Kasumi-1 (cell line): ENCODE measurements at places on chromosomes 4 and X.

DNA sequence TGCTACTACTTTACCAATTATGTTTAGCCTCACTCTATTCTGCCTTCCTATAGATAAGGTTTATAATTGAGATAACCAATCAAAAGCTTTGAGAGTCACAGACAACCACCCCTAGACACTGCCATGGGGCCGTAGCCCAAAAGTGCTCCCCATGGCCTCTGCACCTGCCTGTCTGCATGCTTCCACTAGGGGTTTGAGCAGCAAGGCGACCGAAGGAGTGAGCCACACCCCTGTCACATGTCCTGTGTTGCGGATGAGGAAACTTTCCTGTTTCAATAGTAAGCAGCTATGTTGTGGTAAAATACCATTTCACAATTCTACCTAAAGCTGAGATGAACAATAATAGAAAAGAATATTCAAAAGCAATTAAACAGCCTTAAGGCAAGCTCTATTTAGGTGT is 856.0 kb upstream of the FRG1 start:
- peak; percentile 6 for DNase-seq

GRCh38 chr4:139734201-139734874 is 68.7 kb downstream of the MGST2 start:
- no peak for DNase-seq

DNA sequence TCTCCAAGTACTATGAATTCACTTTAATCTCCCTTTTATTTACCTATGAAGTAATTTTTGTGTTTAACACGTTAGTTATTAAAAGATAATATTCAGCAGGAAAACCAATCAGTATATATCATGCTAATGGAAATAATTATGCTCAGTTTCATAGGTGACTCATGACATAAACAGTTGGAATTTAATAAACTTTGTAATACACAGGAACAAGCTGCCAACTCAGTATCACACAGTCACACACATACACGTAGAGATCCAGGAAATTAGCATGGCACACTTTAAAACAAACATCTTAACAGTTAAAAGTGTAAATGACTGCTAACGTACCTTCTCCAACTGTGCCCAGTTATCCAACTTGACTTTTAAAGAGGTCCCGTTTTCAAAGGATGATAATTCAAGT is 2.3 kb downstream of the SPATA4 start:
- DNase-seq = no peak

DNA sequence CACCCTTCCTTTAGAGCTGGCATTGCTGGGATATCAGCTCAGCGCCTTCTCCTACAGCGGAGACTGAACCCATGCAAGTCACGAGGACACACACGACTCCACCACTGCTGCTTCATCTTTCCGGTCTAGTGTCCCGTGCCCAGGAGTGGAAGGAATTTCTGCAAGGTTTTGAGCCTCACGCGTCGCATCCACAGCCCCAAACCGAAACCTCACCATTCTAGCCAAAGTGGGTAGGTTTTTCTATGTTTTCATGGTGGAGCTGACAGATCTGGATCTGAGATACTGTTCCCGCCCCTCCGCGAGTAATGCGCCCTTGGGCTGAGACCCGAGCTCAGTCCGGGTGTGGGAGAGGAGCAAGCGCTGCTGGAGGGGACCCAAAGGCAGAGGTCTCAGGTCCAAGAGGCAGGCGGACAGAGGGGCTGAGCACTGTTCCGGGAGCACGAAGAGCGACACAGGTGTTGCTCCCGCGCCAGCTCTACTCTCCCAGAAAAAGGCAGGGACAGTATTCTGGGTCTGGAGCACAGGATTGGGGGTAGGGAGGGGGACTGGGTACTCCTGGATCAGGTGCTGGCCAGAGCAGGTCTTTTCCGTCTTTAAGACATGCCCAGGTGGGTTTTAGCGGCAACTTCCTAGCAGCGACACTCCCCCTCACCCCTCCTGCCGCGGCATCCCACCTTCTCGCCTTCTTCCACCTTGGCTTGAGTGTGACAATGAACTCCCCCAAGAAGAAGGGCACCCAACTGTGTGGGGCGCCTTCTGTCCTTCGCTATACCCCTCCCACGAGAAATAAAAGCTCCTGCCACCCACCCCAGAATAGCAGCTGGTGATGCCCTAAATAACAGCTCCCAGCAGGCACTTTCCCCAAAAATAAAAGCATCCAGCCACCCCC is 1.8 kb downstream of the EPHA5 start:
- DNase-seq = no peak

DNA sequence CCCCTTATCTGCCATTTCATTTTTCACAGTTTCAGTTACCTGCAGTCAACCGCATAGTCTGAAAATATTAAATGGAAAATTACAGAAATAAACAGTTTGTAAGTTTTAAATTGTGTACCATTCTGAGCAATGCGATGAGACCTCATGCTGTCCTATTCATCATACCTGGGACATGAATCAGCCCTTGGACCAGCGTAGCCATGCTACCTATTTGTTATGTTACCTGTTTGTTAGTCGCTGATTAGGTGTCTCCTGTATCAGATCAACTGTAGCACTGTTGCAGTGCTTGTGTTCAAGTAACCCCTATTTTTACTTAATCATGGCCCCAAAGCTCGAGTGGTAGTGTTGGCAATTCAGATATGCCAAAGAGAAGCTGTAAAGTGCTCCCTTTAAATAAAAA is 492.2 kb upstream of the AADAT start:
- no peak for DNase-seq

DNA sequence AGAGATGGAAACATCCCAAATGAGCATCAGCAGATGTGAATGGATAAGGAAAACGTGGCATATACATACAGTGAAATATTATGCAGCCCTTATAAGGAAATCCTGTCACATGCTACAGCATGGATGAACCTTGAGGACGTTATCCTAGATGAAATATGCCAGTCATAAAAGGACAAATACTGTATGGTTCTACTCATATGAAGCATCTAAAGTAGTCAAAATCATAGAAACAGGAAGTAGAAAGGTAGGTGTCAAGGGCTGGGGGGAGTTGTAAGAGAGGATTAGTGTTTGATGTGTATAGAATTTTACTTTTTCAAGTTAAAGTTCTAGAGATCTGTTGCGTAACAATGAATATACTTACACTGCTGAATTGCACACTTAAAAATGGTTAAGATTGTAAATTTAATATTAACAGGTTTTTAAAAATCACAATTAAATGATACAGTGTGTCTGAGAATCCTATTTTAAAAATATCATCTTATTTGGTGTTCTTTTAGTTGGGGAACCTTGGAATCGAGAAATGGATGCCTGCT is 58.5 kb downstream of the KDM6A start:
- DNase-seq = no peak

GRCh38 chr4:119604266-119604665 is 24.3 kb downstream of the PDE5A start:
- DNase-seq = no peak

GRCh38 chr4:148091896-148092295 is 350.3 kb downstream of the NR3C2 start:
- no peak for DNase-seq

DNA sequence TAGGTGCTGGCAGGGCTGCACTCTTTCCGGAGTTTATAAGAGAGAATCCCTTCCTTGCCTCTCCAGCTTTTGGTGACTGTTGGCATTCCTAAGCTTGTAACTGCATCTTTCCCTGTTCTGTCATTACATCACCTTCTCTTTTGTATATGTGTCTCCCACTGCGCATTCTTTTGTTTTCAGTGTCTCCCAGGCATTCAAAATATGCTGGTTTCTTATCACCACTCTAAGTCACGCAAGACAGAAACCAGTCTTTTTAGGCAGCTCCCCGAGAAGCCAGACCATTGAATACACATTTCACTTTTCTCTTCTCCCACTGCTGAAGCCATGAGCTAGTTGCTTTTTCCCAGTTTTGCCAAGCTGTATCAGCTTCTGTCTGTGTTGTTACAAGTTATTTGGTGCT is 71.0 kb downstream of the LAS1L start:
- DNase-seq = no peak

- DNase-seq = peak; percentile 49
Measured at GRCh38 chr4:72312032-72312650, 256.9 kb downstream of the ADAMTS3 start.

GRCh38 chr4:146379744-146380143 is 142.0 kb downstream of the SLC10A7 start:
- DNase-seq = no peak

DNA sequence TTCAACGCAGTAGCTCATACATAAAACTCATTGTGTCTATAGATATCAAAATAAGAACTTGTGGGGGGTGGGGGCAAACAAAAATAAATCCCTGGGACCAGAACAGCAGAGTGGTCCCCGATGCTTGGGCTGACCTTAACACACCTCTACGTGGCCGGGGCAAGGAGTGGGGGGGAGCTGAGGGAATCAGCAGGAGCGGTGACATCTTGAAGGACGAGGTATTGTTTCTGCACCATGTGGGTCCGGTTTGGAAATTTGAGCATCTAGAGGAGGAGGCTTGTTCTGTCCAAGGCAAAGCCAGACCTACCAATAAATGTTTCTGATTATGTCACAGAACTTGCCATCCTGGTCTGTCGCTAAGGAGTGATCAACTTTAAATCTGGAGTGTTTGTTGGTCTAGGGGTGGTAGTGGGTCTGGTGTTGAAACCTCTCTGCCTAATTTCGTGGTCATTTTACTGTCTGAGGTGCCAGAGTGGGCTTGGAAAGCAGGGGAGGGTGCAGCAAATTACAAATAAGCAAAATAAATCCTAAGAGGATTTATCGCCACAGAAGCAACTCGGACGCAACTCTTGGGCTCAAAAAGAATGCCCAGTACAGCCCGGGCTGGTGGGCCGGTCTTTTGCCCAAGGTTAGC is 774 bp upstream of the RAPGEF2 start:
- no peak for DNase-seq

DNA sequence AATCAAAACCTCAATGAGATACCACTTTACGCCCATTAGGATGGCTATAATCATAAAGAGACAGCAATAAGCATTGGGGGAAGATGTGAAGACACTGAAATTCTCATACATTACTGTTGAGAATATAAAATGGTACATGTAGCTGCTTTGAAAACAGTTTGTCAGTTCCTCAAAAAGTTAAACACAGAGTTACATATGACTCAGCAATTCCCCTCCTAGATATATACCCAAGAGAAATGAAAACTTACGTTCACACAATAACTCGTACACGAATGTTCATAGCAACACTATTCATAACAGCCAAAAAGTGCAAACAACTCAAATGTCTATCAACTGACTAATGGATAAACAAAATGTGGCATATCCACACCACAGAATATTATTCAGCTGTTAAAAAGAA is 36.6 kb downstream of the PHF8 start:
- no peak for DNase-seq

- DNase-seq = no peak
Measured at GRCh38 chr4:156656896-156657295, 314.7 kb downstream of the PDGFC start.

GRCh38 chr4:76380561-76380960 is 40.4 kb downstream of the CCDC158 start:
- DNase-seq = no peak

DNA sequence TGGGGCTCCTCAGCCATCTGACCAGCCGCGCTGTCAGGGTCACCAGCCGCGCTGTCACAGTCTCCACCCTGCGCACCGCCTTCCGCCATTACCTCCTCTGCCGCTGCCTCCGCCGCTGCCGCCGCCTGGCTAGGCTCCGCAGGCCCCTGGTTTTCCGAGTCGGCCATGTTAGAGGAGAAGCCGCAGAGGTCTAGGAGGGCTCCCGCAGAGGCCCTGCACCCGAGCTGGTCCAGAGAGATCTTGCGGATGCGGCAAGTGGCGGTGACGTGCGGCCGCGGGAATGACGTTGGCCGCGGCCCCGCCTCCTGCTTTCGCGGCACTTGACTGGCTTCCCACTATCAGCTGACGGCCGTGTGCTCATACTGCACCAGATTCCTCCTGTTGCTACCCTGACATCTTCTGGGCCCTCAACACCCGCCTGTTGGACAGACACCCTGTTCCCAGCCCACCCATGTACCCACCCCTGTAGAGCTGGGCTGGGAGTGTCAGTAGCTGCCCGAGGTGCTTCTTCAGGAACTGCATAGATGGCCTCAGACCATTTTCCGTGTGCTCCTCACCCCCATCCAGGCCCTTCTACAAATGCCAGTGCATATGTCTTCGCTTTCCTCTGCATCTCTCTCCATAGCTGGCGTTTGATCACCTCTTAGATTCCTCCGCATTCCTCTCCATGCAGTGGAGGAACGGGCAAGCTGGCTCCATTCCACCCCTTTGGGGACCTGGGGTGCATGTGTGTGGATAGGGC is at the start of gene NAP1L5:
NAP1L5 (minus strand) TSS at position 242 of the 742 bp plus-strand sequence; CDS start at position 167, 75 bp downstream.
- peak; percentile 30 for DNase-seq

DNA sequence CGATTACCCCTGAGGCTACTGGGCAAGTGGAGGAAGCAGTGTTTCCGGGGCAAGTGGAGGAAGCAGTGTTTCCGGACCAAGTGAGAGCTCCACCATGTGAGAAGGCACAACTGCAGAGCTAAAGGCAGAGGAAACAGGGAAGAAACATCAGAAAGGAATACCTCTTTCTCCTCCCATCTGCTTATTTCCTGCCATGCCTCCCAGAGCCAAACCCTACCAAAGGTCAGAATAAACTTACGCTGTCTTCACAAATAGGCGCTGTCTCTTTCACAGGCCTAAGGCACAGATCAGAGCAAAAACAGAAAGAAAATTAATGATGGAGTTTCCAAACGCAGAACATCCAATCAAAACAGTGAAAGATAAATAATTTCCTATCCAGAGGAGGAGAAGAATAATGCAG is 153.0 kb downstream of the ATOH1 start:
- DNase-seq = peak; percentile 21

DNA sequence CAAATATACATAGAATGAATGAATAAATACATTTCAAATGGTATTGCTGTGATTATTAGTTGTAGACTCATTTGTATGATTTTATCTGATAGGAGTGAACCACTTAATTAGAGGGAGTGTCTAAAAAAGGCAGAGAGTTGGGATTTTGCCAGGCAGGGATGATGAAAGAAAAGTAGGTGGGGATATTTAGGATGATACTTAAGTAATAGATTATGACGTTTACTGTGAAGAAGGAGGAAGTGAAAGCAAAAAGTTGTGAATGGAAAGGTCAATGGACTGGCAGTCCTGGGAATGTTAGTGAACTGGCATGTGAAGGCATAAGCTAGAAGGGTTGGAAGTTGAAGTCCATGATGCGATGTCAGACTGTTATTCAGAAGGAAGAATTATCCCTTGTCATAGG is 917.1 kb downstream of the RAPGEF2 start:
- no peak for DNase-seq

DNA sequence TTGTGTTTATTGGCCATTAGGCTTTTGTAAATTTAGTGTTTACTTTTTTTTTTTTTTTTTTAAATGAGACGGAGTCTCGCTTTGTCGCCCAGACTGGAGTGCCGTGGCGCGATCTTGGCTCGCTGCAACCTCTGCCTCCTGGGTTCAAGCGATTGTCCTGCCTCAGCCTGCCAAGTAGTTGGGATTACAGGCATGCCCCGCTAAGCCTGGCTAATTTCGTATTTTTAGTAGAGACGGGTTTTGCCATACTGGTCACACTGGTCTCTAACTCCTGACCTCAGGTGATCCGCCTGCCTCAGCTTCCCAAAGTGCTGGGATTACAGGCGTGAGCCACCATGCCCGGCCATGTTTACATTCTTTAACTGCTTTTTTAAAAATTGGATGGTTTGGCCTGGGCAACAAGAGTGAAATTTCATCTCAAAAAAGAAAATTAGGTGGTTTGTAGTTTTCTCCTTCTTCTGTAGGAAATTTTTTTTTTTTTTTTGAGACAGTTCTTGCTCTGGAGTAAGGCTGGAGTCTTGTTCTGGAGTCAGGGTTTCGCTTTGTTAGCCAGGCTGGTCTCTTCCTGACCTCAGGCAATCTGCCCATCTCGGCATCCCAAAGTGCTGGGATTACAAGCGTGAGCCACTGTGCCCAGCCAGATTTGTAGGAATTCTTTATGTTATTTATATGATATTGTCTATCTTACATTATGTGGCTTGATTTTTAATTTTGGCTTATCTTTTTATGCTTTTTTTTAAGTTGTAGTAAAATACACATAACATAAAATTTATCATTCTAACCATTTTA is 15.1 kb downstream of the UBE2K start:
- DNase-seq = no peak

- DNase-seq = no peak
Measured at GRCh38 chrX:66233209-66233608, 69.2 kb downstream of the HEPH start.
